ENCODE measurements at places on chromosomes 3 and 15.
A peak's percentile ranks its signal among the peaks of the same experiment; 100 is the strongest.

GRCh38 chr3:9864200-9864927 is 15.7 kb downstream of the CIDEC start:
- DNase-seq, result no peak

DNA sequence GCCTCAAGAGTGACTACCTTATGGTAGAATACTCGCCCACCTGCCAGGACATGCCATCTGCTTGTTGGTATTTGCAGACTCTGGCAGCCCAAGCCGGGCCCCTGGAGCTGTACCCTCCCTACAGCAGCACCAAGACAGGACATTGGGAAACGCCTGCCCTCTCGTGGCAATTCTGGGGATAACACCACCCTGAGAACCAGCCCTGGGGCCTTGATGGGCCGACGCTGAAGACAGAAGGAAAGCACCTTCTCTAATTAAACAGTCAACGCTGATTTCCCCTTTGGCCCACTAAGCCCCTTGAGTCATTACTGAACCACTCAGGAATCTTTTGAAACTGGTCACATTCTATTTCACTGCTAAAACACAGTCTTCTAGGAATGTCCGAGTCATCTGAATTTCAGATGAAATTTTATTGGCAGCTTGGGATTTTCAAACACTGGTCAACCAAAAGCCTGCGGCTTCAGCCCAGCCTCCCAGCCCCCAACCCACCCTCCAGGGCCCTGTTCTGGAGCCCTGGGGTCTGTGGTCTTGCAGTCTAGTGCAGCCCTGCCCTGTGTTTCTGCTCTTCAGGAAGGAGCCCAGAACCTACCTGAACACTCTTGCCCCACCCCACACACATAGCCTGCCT is 91.3 kb downstream of the TMEM266 start:
- peak; percentile 80 for DNase-seq

DNA sequence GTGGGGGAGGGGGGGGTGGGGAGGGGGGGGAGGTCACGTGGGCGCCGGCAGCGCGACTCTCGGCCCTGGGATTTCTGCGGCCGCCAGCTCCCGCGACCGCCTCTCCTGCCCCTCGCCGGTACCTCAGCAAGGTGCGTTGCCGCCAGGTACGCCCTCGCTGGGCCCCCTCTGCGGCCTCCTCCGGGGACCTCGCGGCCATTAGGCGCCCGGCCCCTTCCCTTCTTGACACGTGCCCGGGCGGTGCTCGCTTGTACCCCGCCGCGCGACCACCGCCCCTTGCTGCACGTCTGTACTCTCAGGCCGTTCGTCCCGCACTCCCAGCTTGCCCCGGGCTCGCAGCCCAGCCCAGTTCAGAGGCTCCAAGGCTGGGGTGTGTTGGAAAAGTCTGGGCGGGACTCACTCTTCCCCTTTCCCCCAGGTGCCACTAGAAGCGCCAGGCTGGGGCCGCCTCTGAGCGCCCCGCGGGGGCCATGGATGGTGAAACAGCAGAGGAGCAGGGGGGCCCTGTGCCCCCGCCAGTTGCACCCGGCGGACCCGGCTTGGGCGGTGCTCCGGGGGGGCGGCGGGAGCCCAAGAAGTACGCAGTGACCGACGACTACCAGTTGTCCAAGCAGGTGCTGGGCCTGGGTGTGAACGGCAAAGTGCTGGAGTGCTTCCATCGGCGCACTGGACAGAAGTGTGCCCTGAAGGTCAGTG is at the start of gene MAPKAPK3:
Gene MAPKAPK3, plus strand, starts transcription at position 56 of the 696 bp plus-strand sequence. Its CDS starts 415 bp downstream, at position 471.
- no peak for DNase-seq

DNA sequence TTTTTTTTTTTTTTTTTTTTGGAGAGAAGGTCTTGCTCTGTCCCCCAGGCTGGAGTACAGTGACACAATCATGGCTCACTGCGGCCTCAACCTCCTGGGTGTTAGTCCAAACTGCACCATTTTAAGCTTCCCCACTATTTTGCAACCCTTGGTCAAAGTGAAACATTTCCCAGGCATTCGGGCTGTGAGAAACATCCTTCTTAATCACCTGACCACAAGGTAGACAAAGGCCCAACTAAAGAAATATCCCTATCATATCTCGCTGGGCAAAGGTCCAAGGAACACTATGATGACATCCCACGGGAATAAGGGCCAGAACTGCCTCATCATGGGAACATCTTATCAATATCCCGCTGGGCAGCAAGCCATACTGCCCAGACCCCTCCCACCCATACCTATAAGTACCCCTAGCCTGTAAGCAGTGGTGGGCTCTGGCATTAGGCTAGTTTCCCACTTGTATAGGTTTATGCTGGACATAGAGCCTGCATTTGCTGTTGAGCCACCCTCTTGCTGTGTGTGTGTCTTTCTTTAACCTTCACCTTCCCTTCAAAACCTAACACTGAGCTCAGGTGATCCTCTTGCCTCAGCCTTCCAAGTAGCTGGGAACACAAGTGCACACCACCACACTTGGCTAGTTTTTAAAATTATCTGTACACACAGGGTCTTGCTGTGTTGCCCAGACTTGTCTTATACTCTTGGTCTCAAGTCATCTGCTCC is 95.2 kb downstream of the SEMA5B start:
- DNase-seq, result no peak

GRCh38 chr3:61182662-61183061 is 68.6 kb downstream of the FHIT start:
- no peak for DNase-seq

GRCh38 chr3:111541911-111542483 is at the start of gene CD96:
Gene CD96 (plus strand): TSS chr3:111542197. CDS start chr3:111542249, 52 bp downstream.
- no peak for DNase-seq

DNA sequence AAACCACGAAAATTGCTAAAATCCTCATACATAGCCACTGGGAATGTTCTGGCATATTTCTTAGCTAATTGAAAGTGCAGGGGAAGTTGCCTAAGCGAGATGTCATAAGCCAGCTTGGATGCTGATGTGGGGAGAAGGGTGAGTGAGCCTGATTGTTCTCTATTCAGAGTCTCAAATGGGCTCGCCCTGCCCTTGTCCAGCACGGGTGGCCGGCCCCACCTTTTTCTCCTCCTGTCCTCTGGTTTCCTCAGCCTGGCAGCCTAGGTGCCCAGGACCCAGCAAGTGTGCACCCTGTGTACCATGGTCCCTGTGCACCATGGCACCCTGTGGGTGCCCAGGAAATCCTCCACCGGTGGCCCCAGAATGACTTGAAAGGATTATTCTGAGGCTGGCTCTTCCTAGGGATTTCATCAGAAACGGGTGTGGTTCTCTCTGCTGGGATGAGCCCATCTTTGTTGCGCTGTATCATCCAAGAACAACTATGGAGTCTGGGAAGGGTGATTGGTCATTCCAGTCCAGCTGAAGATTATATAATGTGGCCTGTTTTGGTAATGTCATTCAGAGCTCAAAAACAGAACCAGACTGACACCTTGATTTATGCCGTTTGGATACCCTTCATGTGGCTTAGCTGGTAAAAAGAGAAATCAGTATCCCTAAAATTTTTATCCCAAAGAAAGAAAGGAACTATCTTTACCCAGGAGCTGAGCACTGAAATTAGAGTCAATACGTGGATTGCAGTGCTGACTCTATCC is 150.8 kb upstream of the BHLHE40 start:
- DNase-seq, result no peak

DNA sequence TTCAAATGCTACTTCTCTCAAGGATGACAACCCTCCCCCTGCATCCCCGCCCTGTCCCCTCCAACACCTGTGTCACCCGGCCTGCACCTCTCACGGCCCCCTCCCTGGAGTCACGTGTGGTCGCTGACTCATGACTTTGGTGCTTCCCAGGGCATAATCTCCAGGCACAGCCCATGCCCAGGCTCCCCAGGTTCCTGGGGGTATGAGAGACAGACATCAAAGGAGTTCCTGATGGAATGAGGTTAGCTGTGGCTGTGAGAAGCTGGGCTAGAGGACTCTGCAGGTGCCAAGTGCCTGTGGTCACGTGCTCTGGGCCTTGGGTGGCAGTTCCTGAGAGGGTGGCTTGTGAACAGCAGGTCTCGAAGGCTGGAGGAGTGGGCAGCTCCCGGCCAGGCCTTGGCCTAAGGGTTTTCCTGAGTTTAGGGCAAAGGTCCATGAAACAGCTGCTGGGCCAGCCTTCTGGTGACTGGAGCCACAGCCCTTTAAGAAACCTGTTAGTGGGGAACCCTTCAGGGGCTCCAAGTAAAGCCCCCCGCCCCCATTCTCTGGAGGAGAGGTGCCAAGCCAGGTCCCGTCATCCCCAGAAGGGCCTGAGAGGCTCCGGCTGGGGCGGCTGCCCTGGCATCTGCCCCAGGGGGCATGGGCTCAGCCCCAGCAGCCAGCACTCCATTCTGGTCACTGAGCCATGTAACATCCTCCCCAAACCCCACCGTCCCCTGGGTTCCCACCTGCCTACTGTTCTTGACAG is 230.0 kb downstream of the XXYLT1 start:
- DNase-seq, result no peak

DNA sequence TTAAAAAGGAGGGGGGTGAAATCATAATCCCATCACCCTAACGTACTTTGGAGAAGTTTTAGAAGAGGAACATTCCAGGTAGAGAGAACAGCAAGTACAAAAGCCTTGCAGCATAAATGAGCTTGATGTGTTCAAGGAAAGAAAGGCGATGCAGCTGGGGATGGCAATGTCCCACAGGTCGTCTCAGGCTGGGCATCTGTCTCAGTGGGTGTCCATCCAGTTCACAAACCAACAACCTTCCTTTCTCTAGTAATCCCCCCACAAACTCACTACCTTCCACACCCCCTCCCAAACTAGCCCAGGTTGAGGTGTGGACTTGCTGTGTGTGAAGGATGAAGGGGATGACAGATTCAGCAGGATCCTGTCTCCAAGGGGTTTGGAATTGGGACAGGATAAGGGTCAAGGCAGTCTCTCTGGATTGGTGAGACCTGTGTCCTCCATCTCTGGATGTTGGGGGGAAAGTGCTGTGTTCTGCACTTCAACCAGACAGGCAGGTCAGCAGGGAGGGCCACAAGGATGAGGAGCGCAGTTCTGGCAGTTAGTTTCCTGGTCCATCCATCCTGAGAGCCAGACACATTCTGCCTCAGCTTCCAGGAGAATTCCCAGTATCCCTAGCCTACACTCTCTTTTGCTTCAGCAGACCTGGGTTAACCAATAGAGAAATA is 1.7 kb upstream of the ESYT3 start:
- no peak for DNase-seq

DNA sequence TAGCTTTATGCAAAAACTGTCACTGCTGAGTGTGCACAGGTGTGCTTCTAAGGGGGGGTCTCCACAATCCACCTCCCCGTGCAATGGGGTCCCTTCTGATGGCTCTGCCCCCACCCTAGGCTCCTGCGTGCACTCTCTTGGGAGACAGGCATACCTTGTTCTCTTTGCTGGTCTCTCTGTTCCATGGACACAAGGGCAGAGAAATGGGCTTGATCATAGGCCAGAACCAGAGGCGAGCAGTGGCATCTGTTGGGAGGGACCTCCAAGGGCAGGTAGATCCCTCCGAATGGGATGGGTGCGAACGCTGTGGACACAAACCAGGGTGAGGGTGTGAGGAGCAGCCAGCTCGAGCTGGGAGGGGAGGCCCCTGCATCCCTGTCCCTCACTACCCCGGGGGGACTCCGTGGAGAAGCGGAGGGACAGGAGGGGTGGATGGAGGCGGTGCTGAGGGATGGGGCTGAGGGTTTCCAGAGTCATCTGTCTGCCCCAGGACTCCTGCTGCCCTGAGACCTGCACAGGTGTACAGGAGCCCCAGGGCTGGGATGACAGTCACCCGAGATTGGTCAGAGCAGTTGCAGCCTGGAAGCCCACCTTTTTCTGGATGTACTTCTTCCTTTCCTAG is 175.0 kb downstream of the KLF13 start:
- DNase-seq, result no peak

DNA sequence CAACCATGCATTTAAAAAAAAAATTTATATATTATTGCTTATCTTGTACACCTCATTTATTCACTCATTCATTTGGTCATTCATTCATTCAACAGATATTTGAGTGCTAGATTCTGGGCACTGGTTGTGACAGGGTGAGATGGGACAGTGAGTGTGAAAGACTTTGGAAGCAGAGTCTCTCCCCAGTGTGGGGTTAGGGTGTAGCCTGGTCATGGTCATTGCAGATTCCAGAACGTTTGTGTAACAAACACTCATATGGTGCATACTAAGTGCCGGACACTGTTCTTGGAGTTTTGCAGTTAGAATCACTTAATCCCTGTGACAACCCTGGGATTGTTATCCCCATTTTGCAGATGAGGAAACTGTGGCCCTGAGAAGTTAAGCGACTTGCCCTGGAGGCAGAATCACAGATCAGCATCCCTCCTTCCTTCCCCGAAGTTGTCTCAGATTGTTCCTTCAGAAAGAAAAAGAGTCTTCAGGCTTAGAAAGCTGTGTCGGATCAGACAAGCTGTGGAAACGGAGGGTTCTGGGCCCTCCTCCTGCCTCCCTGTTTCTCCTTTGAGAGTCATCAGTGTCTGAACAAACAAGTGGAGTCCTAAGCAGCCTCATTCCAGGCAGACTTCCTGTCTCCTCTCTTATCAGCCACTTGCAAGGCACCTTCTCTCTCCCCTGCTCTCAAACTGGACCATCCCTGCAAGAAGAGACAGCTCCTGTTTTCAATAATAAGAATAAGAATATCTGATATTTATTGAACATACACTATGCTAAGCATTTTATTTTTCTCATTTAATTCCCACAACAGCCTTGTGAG is 6.3 kb downstream of the LOXL1 start:
- no peak for DNase-seq

DNA sequence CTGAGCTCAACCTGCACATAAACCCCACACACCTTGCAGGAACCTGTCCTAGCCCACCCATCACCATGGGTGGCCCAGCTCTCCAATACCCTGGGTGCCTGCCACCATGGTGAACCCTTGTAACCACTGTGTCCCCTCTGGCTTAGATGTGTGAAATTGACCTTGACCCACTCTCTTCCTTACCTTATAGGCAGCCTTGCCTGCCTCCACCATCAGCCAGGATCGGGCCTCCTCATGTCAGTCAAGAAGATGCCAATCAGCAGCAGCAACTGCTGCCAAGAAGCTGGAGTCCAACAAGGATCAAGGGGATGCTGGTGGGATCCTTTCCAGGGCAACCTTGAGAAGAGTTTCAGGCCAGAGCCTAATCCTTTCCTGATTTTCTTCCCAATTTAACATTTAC is 8.8 kb upstream of the CYP11A1 start:
- DNase-seq, result no peak

GRCh38 chr3:112740835-112741234 is 99.9 kb upstream of the CCDC80 start:
- no peak for DNase-seq

DNA sequence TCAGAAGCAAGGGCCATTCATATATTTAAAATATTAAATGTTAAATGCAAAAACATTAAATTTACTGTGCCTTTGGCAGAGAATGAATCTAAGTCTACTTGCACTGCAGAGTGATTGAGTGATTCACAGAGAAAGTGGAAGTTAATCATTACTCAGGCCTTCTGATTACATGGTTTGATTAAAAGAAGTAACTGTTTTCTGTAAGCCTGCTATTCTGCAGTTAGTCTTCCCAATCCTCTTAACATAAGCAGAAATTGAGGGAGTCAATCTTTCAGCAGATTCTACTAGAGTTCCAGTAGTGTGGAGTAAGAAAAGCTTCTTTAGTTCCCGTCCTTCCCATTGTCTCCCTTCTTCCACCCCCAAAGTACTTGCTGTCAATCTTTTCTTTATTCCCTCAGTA is 1.5 kb downstream of the NLGN1 start:
- no peak for DNase-seq

Data from activated CD8-positive, alpha-beta memory T cell treated with anti-CD3 and anti-CD28 coated beads for 48 hours (primary cell).